ENCODE measurements at places on chromosomes 2 and 18.
A peak's percentile ranks its signal among the peaks of the same experiment; 100 is the strongest.

GRCh38 chr2:177334940-177335543 is 57.5 kb upstream of the AGPS start:
- DNase-seq: peak; percentile 85

DNA sequence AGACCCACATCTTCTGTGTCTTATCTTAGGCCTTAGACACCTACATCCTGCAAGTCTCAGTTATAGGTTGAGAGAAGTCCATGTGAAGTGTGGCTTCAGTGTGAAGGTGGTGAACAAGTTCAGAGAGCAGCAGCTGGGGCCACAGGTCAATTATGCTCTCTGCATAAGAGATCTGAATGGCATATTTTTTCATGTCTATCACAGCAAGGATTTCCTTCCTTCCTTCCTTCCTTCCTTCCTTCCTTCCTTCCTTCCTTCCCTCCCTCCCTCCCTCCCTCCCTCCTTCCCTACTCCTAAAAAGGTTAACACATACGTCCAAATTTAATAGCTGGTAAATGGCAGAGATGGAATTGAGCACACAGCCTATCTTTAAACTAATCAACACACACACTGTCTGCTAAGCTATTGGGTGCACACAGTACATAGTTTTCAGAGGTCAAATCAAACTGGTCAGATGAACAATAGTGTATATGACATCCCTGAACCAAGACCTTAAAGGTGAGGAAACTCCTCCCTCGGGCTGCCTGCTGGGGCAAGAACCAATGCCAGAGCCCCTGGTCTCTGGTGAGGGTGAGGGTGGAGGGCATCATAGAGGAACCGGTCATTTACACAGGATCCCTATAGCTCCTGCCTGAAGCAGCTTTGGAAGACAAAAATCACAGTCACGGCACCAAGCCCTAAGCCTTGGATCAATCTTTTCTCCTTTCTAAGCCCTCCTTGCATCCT is 240.9 kb downstream of the ICOS start:
- no peak for DNase-seq

DNA sequence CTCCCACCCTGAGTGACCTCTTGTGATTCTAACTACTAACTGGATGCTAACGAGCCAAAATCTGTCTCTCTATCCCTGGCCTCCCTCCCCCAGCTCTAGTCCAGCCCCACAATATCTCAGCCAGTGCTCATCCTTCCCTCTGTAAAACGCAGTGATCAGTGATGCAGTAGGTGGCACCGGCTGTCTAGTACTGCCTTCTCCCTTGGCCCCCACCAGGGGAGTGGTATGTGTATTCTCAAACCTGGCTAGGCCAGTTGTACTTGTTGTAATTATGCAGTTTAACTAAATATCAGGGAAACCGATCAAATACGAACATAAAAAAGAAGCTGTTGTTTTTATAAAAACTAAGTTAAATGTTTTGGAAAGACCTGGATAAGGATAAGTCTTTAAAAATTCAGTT is 113.2 kb upstream of the ALPP start:
- DNase-seq: no peak

GRCh38 chr2:19198381-19198780 is 160.0 kb downstream of the OSR1 start:
- DNase-seq: no peak

- DNase-seq: no peak
Measured at GRCh38 chr18:67845035-67845434, 328.5 kb upstream of the DSEL start.

DNA sequence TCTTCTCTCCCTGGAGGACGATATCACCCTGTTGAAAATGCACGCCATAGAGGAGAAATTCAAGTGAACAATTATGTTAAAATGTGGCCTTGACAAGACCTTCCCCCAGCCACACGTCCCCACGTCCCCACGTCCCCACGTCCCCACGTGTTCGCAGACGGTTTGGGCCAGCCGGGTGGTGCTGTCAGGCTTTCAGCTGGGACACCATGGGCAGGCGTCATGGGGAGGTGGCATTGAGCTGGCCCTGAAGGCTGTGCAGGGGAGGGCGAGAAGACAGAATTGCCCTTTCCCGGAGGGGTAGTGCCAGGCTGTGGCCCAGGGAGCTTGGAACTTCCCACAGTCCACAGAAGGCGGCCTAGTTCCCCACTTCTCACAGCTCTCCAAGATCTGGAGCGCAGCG is 240.7 kb upstream of the RAB6C start:
- DNase-seq: no peak

DNA sequence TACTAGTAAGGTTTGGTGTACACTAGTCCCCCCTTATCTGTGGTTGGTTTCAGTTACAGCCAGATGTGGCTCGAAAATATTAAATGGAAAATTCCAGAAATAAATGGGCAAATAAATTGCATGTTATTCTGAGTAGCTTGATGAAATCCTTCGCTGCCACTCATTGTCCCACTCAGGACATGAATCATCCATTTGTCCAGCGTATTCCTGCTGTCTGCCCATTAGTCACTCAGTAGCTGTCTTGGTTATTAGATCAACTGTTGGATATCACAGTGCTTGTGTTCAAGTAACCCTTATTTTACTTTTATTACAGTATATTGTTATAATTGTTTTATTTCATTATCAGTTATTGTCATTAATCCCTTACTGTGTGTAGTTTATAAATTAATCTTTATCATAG is 21.7 kb downstream of the ZDBF2 start:
- DNase-seq: no peak

GRCh38 chr2:47056868-47057686 is 98.0 kb downstream of the STPG4 start:
- no peak for DNase-seq

DNA sequence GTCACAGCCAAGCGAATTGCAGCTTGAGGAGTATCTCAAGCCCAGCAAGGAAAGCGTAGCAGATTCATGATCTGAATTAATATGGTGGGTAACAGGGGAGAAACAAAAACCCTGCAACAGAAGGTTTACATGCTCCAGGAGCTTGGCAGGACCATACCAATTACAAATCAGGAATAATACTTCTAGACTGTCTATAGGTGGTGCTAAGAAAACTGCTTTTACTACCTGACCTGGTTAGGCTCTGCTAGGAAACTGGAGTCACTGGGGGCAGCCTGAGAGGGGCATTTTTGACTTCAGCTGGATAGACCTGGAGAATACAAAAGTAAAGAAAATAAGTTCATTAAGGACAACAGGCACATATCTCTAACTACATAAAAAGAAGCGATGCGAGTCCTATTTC is 24.6 kb upstream of the SPOPL start:
- peak; percentile 49 for DNase-seq

DNA sequence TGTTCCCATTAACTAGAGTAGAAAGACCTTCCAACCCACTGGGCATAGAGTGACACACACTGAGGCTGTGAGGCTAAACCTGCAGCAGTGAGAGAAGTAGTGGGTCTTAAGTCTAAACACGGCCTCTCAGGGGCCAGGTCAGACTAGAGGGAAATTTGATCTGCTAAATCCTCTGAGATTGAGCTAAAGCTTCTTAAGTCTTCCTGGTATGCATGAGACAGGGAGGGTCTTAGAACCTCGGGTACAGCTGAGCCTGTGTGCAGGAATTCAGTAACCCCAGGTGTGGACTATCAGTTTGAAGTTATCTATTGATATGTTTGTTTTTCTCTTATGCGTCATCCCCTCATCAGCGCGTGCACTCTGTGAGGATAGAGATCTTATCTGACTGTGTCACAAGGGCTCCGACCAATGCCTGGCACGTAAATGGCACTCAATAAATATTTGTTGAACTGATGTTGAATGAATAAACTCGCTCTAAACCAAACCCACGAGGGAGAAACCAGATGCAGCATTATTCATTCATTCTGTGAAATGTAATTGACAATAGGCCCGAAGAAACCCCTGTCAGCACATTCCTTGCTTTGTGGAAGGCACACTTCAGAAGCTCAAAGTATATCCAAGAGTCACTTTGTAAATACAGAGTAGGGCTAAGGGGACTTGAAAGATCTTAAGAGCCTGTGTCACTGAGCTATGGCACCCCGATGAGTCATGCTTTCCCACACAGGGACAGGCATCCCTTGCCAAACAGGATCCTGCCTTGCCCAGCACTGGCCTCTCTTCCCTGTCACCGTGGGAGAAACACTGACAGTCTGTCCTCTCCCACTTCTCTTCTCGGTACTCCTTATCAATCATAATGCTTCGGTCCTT is 21.7 kb upstream of the RAB10 start:
- no peak for DNase-seq

- no peak for DNase-seq
Measured at GRCh38 chr2:30230497-30231211, 680 bp upstream of the LBH start.

DNA sequence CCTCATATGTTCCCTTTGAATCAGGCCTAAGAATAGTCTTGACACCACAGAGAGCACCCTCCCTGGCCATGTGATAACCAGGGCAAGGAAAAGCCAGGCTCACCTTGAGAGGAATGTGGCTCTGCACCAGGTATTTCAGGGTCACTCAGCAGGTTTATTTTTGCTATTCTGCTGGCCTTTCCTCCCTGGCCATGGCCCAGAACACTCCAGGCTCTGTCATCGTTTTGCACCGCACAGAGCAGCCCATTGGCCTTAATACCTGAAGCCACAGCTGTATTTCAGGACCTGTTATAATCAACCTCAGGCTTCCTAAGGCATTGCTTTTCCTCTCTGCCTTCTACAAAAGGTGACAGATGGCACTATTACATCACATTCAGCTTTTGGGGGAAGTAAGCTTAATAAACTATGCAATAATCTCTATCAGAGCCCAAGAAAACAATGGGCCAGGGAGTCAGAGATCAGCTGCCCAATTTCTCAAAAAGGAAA is 668.3 kb downstream of the IRS1 start:
- no peak for DNase-seq

- no peak for DNase-seq
Measured at GRCh38 chr2:29367986-29368658, 252.9 kb downstream of the CLIP4 start.

- DNase-seq: no peak
Measured at GRCh38 chr18:48388478-48388877, 20.7 kb downstream of the ZBTB7C start.

DNA sequence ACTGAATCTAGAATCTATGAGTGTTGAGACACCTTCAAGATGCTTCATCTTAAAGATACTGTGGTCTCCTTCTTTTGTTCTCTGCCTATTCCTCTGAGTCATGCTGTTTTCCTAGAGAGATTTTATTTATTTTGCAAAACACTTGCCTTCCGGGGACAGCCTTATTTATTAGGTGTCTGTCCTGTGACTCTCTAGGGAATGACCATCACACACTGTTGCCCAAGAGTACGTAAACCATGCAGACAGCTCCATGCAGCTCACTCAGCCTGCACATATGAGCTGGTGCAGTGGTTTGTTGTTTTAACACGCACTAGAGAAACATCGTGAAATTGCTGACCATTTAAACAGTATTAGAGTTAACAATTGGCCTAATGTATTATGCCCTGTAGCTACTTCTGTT is 12.4 kb upstream of the ADCYAP1 start:
- DNase-seq: no peak

DNA sequence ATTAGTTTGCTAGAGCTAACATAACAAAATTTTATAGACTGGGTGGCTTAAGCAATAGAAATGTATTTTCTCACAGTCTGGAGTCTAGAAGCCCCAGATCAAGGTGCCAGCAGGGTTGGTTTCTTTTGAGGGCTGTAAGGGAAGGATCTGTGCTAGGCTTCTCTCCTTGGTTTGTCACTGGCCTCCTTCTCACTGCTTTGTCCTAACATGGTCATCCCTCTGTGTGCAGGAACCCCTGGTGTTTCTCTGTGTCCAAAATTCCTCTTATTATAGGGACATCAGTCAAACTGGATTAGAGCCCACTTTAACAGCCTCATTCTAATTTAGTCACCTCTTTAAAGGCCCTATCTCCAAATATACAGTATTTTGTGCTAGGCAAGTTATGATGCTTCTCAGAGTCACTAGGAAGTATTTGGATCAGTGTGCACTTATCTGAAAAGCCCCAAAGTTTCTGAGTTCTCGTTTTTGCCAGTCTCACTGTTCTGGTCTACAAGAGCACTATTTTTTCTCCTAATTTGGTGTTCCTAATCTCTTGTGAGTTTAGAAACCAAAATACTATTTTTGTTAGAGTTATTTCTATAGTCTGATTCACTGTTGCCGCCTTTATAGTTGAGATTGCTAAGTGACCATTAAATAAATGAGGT is 29.0 kb downstream of the ZC3H6 start:
- DNase-seq: no peak

DNA sequence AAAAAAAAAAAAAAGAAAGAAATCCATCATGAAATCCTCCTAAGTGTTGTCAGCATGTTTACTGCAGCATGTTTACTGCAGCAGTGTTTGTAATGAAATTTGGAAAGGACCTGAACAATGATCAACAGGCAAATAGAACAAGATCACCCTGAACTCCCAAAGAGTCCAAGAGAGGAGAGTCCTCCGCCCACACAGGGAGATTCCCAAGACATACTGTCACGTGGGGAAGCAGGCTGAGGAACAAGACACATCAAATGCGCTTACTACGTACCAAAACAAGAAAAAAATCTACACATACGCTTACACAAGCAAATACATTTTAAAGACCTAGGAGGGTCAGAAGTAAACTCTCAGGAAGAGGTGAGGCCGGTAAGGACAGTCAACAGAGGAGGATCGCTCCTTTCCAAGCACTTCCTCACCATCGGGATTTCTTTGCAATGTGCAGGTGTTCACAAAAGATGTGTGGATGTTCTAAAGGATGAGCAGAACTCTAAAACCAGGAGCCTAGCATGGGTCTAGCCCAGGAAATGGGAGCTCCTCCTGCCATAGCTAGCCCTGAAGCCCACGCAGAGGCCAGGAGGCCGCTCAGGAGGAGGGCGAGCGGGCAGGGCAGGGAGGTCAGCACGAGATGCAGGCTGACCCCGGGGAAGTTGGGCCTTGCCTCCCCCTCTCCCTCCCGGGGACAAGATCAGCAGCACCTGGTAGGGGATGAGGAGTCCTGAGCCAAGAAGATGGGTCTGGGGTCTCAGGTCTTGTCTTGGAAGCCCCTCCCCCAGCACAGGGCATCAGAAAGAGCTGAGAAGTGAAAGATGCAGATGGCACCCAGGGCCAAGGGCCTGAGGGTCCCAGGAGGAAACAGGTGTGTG is 66.4 kb downstream of the ZNF516 start:
- DNase-seq: no peak

- no peak for DNase-seq
Measured at GRCh38 chr2:204452464-204453023, 92.7 kb upstream of the PARD3B start.

GRCh38 chr2:195360242-195360641 is 296.8 kb upstream of the SLC39A10 start:
- no peak for DNase-seq

GRCh38 chr18:77133051-77133834 is 660 bp upstream of the MBP start:
- no peak for DNase-seq

All from Karpas-422 (cell line).